ENCODE measurements at places on chromosomes 1 and 21.

DNA sequence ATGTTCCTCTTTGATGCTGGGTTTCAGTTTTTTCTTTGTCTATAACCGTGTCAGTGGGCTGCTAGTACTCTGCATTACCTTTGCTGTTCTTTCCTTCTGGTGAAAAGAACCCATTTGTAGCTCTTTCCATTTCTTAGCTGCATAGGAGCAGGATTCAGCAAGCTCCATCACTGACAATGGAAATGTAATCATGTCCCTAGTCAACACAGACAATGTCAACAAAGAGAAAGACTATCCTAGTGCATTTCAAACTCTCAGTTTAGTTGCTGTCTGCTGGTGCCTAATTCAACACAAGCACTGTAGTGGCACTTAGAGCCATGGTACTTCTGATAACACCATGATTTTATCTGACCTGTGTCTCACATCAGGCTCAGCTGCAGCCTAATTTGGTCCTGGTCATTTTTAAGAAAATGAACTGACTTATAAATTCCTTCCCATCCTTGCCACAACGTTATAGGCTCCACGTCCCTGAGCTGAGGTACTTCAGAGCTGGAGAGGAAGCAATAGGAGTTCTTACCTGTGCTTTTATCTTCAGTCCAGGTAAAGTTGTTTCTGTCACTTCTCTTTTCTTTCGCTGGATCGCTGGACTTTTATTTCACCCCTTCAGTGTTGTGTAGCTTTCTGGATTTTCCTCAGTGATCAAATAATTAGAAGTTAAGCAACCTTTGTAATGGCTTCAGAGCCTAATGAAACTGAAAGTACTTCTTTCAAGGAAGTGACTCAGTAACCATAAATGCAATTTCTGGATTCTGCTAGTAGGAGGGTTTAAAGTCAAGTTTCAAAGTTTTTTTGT lies at the start of gene GBP3:
TSS of gene GBP3 (minus strand) at position 700 of the 793 bp plus-strand sequence. CDS start 2,145 bp downstream, outside the sequence.
- no peak for DNase-seq

DNA sequence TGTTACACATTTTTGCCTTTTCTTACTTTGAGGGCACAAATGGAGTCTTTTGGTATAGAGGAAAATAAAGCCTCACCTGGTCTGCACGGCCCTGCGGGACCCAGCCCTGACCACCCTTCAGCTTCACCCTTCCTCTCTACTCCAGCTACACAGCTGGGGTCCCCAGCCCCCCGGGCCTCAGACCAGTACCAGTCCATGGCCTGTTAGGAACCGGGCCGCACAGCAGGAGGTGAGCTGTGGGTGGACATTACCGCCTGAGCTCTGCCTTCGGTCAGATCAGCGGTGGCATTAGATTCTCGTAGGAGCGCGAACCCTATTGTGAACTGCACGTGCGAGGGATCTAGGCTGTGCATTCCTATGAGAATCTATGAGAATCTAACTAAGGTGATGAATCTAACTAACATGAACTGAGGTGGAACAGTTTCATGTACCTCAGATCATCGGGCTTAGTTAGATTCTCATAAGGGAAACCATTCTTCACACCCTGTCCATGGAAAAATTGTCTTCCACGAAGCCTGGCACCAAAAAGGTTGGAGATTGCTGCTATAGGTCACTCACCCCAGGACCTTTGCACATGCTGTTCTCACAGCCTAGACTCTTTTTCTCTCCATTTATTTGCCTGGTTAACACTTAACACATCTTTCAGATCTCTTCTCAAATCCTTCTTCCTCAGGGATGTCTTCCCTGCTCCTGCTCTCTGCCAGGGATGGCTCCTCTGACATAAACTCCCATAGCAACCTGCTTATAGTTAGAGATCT lies 37.5 kb upstream of the ECE1 start:
- DNase-seq: no peak

DNA sequence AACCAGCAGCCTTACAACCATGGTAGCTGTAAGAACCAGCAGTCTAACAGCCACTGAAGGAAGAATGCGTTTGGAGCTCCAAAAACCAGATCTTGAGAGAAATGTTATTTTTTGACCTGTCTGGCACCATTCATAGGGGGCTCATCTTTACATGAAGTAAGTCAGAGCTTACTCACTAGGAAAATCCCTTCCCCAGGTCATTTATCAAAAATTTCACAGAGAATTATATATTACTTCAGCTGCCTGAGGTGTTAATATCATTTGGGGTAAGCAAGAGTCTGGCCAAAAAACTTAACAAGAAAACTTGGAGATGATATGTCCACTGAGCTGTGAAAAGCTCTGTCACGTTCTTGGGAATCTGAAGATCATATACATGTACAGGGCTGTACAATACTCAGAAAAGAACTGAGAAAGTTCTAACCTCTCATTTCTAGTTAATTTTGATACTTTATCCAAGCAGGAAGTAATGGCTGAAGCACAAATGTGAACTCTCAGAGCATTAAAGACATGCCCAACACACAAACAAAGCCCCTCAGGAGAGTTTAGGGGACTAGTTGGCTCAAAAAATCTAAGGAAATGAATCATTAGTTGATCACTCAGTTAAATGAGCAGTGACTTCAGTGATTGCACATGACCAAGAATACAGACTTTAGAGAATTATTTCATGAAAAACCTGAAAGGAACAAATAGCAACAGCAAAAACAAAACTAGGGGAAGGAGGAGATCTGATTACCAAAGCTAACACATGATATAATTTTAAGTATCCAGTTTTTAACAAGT lies 681.1 kb downstream of the LTN1 start:
- DNase-seq: no peak

- DNase-seq: no peak
Observed at GRCh38 chr1:233019778-233020325, 69.4 kb downstream of the NTPCR start.

- no peak for DNase-seq
Observed at GRCh38 chr1:247212012-247212411, 40.2 kb upstream of the ZNF124 start.

DNA sequence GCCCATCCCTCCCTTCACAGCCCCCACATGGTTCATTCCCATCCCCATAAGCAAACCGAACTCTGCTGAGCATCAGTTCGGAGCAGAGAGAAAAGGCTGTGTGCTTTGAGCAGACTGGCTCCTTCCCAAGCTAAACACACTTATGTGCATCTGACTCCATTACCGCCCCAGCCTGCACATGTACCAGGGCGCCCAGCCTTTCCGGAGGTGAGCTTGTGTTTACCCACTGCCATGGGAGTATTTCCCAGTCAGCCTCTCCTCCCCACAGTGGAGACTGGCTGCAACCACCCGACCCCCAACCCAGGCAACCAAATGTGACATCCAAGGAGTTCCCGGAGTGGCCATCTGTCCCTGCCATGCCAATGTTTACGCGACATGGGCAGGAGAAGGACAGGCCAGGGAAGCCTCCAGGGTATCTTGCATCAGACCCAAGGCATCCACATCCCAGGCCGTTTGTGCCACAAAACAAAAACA lies 9.4 kb downstream of the TIAM1 start:
- DNase-seq: no peak

DNA sequence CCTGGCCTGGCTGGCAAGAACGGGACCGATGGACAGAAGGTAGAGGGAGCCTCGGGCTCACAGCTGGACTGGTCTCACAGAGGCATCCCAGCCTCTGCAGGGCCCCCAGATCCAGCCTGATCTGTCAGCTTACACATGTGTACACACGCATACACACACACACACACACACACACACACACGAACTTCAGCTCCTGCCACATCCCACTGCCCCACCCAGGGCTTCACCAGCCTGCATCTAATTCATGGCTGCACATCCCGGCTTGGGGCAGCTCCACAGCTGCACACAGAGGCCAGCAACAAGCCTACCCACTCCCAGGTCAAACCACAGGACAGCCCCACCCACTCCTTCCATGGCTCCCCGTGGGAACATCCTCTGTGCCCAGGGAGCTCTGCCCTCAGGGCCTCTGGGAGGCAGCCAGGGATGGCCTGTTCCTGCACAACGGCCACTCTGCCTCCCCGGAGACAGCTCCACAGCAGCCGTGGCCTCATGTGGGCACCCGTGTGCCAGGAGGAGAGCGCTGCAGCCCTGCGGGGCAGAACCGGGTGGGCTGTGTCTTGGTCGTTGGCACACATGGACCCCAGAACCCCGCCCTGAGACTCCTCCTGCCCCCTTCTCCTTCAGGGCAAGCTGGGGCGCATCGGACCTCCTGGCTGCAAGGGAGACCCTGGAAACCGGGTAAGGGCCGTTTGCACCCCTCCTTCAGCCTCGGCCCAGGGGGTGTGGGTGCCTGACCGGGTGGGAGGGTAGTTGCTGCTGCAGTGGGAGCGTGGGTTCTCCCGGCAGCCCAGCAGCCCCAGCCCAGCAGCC lies 19.1 kb downstream of the COL6A2 start:
- no peak for DNase-seq

DNA sequence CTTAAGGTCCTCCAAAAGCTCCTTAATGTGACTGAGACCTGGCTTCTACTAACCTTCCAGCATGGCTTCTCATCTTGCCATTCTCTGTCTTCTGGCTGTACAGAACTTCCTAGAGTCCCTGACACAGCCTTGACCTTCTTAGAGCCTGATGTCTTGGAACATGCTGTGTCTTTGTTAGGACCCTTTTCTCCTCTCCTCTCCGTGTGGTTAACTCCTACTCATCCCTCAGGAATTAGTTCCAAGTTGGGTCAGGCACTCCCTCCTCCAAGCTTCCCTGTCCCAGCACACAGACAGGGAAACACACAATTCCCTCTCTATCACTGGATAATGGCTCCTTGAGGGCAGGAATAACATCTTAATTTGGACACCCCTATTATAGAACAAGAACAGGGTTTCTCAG lies 275.4 kb upstream of the USP24 start:
- DNase-seq: no peak

GRCh38 chr1:40915581-40915980 lies 53.4 kb upstream of the CITED4 start:
- no peak for DNase-seq
